AG10803 (cell line): ENCODE measurements at places on chromosomes 3 and 15.

DNA sequence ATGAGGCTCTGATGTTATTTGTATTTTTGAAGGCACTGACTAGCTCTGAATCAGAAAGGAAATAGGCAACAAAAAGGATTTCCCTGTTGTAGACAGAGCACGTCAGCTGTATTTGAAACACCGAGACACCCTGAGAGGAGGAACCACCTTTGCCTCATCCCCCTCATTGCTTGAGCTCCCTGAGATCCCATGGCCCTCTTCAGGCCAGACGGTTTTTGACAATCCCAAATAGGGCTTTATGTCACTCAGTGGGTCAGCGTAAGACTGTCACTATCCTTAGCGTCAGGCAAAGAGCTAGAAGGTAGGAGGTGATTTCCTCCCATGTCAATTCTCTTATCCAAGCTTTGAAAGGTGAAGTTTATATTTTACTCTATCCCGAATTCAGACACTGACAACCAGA, 254.3 kb downstream of the ZNF621 start:
- DNase-seq = no peak

DNA sequence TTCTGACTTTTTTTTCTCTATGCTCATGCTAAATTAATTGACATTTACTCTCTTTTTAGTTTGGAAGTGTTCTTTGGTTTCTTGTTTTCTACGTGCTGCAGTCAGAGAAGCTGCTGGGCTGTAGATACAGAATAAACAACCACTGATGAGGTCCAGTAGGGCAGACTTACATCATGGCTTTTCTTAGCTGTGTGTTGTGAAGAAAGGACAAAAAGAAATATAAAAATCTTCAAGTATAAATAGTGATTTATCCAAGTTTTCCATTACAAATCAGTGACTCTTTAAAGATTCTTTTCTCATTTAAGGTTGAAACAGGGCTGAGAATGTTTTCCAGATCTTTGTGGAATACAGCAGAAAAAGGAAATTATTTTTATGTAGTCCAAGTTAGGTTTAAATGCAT, 122.2 kb downstream of the CMSS1 start:
- no peak for DNase-seq

GRCh38 chr3:10940106-10940505, 52.4 kb upstream of the SLC6A1 start:
- DNase-seq = no peak

DNA sequence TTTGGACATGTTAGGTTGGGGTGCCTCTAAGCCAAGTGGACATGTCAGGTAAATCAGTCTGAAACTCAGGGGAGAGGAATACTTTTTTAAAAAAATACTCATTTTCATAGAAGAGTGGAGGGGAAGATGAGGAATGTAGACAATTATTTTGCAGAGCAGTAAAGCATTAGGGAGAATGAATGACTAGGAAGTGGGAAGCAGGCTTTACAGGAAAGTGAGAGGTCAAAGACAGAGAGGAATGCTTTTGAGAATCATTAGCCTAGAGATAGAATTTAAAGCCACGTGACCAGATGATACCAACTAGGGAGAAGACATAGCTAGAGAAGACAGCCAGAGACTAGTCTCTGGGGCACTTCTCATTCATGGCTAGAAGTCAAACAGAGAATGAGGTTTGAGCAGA, 91.0 kb downstream of the RAD18 start:
- peak; percentile 28 for DNase-seq

DNA sequence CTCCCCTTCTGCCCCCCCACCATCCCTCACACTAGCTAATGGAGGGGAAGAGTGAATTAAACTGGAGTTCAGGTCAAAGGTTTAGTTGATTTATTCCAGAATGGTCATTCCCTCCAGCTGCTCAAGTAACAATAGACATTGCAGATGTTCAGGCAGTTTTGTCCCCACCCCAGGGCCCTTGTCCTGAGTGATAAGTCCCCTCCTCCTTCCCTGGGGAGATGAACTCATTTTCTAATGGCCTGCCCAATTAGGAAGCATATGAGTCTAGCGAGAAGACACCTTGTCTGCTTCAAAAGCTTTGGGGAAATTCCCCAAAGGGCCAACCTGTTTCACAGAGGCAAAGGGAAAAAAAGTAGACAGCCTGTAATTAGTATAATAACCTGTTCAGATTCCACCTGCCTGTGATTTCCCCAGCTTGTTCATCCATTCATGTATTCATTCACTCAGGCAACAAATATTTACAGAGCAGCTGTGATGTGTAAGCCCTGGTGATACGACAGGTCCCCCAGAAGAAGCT, 165.3 kb downstream of the SHQ1 start:
- no peak for DNase-seq

GRCh38 chr3:117856354-117856753, 1146.8 kb downstream of the TUSC7 start:
- DNase-seq = no peak

GRCh38 chr3:111324645-111325044, 217.4 kb upstream of the CD96 start:
- no peak for DNase-seq

DNA sequence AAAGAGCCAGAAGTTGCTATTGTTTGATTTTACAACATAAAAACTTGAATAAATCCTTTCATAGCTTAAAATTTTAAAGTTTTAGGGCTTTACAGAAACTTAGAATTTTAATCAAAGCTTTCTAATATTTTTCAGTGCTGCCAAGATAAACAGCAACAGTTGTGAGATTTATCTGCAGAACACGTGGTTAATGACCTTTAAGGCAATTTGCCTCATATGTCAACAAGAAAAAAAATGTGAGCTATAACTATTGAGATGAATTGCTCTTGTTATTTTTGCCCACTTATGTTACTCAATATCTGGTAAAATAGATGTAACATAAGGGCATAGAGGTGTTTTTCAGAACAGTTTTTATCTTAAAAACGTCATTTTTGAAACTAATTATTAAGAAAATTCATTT, 96.7 kb upstream of the NECTIN3 start:
- DNase-seq = no peak

- DNase-seq = no peak
These were observed 107.9 kb downstream of the GMPS start for GRCh38 chr3:155978324-155978723.
